ENCODE measurements at places on chromosomes 5 and 9. TPM values are rescaled to one million over a fixed set of nuclear protein-coding genes. Genes with fewer than 3 reads are reported as not detected.
A peak's percentile ranks its signal among the peaks of the same experiment; 100 is the strongest.

The HTR4 gene
- total RNA-seq: 0.43 TPM

The MZB1 gene
- 5.2 TPM for total RNA-seq

The ABCA1 gene
- total RNA-seq: 49.0 TPM

The AKNA gene
- total RNA-seq: 54.7 TPM

The PLEKHG4B gene
- total RNA-seq: 2.0 TPM

The FBP2 gene
- total RNA-seq: not detected

The DEPDC1B gene
- total RNA-seq: 0.20 TPM

The RPS23 gene
- total RNA-seq: 1,379 TPM

The SPACA9 gene
- 3.3 TPM for total RNA-seq

The LCN1 gene
- not detected for total RNA-seq

The NUTM2G gene
- not detected for total RNA-seq

The NEK6 gene
- 137 TPM for total RNA-seq

The RASEF gene
- 10.9 TPM for total RNA-seq

The DMAC1 gene
- total RNA-seq: 36.0 TPM

The C5orf58 gene
- not detected for total RNA-seq

The PCDHB6 gene
- 0.75 TPM for total RNA-seq

The UBTD2 gene
- total RNA-seq: 18.8 TPM

The EFCAB9 gene
- not detected for total RNA-seq

The OGN gene
- 10.6 TPM for total RNA-seq

The EPB41L4A gene
- total RNA-seq: 35.2 TPM

The HRCT1 gene
- 10.8 TPM for total RNA-seq

The CMBL gene
- 21.8 TPM for total RNA-seq

The ANKRD31 gene
- 0.14 TPM for total RNA-seq

The CDO1 gene
- 20.1 TPM for total RNA-seq

The GLIPR2 gene
- 64.9 TPM for total RNA-seq

- DNase-seq: no peak
Measured at GRCh38 chr9:94631599-94631998, 7.7 kb downstream of the FBP1 start.

- DNase-seq: no peak
Measured at GRCh38 chr9:126436545-126437267, 110.1 kb downstream of the MVB12B start.

GRCh38 chr5:38151878-38152277, 106.5 kb upstream of the EGFLAM start:
- no peak for DNase-seq

DNA sequence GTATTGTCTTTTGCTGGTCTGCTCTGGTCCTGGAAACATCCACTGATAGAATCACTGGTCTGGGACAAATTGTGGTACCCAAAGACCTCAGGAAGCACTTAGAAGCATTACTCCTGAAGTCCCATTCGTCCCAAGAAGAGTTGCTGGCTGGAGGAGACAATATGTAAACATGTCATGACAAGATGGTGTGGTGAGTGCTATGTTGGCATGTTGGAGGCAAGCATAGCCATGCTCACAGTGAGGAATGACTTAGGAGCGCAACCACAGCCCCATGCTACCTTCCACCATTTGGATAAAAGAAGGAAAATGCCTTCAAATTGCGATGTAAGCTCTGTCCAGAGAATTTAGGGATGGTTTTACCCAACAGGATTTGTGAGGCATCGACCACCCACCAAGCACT, 115.8 kb upstream of the STC2 start:
- no peak for DNase-seq

- DNase-seq: no peak
Measured at GRCh38 chr5:129382921-129383672, 77.0 kb upstream of the ADAMTS19 start.

- no peak for DNase-seq
Measured at GRCh38 chr9:93354451-93354850, 97.0 kb upstream of the FAM120A start.

DNA sequence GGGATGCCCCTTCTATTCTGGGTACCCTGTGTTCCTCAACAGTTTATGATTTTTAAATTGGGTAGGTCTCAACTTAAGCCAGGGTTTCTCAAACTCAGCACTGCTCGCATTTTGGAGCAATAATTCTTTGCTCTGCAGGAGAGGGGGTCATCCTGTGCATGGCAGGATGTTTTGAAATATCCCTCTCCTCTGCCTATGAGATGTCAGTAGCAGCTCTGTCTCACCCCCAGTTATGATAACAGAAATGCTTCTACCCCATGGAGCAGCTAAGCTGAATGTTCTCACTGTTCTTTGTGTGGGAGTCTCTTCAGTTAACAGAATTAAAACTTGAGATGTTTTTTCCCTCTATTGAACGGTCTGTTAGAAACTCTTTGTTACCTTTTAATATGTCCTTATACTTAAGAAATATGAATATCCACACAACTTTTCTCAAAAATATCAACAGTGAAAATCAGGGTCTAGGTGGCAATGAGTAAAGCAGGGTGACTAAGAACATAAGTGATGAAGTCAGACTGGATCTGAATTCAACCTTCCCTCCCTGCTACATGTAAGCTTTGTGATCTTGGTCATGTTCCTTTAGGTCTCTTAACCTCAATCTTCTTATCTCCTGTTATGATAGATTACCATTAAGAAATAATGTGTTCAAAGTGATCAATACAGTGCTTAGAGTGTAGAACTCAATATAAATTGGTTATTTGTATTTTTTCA, 89.0 kb downstream of the CAMK4 start:
- DNase-seq: no peak

GRCh38 chr5:146213210-146213826, 9.9 kb downstream of the RBM27 start:
- DNase-seq: no peak

DNA sequence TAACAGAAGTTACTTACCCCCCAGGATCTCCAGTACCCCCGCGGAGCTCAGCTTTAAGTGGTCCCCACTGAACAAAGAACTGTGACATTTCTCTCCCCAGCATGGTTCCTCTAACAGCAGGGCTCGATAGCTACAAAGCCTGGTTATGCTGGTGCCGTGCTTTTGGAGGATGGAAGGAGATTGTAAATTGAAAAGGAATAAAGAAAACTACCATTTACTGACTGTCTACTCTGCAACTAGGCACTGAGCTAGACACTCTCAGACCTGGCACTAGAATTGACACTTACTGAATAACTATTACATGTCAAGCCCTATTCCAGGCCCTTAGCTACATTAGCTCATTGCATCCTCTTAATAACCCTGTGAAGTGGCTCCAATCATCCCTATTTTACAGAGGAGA, 145.3 kb downstream of the TTLL11 start:
- DNase-seq: no peak

- DNase-seq: no peak
Measured at GRCh38 chr9:106632621-106633020, 230.3 kb upstream of the ZNF462 start.

DNA sequence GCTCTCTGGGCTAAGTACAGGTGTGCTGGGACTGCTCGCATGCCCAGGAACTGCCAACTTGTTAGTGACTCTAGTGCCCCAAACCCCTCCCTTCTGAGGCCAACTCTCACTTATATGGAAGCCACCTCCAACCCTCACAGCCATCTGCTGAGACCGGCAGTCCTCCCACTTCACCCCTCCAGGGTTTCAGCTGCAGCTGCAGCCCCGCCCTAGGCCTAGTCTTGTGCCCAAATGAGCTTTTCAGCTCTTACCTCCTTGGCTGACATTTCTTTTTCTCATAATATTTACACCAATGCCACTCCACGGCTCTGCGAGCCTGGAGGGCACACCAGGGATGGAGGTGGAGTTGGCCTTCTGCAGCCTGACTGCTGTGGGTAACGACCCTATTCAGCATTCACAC, 166.6 kb downstream of the ROR2 start:
- DNase-seq: no peak

GRCh38 chr9:19154135-19154612, 26.9 kb upstream of the PLIN2 start:
- DNase-seq: no peak

- DNase-seq: no peak
Measured at GRCh38 chr5:140262221-140262620, 40.7 kb downstream of the PFDN1 start.

DNA sequence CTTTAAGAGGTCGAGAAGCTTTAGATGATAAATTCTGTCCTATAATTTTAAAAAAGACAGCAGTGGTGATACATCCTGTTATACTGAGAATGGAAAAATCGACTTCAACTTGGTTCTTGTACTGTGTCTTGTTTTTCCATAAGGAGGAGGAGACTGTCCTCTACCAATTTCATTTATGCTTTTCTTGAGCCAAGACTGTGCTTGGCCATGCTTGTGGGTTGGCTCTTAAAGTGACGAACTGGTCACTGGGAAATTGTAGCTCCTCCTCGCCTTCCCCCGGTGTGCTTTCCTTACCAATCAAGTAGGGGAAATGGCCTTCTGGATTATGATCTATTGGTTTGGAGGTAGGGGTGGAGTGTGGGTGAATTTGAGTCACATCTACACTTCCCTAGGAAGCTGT, 67.1 kb upstream of the HSPB3 start:
- no peak for DNase-seq

DNA sequence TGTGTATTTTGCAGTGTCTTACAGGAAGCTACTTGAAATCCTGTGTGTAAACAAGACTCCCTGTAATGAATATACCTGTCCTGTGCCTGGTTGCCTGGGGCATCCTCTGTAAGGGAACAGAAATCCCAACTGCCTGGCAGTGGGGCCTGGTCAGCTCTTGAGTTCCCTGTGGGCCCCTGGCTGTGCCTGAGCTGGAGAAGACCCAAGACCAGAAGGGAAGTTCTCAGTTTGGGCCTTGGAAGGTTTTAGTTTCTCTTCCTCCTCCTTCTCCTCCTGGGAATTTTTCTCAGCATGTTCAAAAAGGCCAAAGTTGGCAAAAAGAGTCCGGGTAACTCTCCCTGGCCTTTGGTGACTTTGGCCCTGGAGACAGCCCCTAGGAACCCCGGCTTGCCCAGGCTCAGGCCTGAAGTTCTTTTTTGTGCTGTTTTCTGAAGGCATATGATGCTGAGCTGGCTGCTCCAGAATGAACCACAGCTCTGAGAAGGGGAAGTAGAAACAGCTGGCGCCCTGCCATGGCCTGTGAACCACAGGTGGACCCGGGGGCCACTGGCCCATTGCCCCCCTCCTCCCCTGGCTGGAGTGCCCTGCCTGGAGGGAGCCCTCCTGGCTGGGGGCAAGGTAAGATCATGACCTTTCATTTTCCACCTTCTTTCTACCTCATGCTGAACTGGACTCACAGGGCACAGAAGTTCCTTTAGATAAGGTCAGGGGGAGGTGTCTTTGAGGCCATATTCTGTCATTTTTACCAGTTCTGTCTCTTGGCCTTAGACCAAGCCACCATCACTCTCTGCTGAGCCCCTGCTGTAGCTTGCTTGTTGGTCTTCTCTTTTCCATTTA, 5.8 kb downstream of the TMEM268 start:
- DNase-seq: peak; percentile 87

DNA sequence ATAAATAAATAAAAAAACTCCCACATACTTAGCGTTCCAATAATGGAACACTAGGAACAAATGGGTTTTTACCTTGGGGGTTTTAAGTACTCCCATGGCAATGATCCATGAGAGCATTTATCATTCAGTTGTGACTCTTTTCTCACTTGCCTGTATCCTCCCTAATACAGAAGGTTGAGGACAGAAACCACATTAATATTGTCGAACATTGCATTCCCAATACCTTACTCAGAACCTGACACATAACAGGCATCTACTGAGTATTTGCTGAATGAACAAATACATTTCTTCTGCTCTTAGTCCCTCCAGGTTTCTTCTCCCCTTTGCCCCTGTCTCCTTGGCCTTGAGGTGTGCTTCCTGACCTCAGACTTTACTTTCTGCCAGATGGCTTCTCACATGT, 175.9 kb downstream of the CEMIP2 start:
- DNase-seq: no peak

DNA sequence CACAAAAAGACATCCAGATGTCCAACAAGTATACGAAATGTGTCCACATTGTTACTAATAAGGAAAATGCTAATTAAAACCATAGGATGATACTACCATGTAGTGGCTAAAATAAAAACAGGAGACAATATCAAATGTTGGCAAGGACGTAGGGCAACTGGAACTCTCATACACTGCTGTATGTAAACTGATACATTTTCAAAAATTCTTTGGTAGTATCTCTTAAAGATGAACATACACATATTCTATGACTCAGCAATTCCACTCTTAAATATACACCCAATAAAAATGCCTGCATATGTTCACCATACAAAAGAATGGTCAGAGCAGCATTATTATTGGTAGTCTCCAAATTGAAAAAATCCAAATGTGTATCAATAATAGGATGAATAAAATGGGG, 2.9 kb upstream of the CCDC180 start:
- no peak for DNase-seq

GRCh38 chr9:114177423-114178064, 22.2 kb downstream of the COL27A1 start:
- DNase-seq: no peak

DNA sequence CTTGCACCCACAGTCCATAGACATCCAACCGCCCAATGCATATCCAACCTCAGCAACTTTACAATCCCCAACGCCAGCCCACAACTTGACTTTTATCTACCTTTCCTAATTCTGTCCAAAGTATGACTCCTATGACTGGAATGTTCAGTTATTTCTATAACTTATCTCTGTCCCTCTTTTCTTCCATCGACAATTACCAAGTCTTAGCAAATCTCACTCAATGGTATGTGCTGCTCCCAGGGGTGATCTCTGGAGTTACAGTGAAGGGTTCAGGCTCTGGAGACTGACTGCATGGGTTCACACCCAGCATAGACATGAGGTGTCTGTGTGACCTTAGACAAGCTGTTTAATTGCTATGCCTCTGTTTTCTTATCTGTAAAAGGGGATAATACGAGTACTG, 106.9 kb downstream of the SPOCK1 start:
- DNase-seq: no peak

GRCh38 chr5:74502479-74502950, 138.0 kb downstream of the ENC1 start:
- no peak for DNase-seq

DNA sequence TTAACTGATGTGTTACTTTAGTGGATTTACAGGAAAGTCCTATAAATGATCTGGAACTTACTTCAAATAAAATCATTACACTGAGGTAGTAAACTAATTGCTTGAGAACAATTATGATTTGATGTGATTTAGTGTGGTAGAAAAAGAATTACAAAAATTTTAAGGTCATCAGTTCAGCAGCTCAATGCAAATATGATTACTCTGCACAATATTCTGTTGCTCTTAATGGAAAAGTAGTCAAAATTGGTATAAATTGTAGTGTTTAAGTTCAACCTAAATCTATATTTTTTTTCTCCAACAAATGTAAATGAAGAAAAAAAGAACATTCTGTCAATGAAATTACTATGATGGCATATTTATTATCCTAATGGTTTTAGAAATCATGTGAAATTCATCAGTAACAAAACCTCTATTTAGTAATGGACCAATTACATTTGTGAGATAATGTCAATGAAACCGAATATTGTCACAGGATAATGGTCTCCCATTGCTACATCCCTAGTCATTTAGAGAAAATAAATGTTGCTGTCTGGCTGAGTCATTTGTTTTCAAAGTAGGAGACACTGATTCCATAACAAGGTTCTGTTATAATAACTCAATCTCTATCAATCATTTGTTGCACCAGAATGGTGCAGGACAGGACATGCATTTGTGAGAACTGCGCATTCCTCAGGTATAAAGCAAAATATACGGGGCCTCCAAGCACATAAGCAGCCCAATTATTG, 177.1 kb downstream of the NFIB start:
- DNase-seq: no peak

- no peak for DNase-seq
Measured at GRCh38 chr5:151298063-151298855, 5.3 kb downstream of the SLC36A3 start.

GRCh38 chr5:157993201-157993600, 134.3 kb upstream of the CLINT1 start:
- DNase-seq: no peak

GRCh38 chr9:81132318-81132717, 557.0 kb downstream of the TLE1 start:
- no peak for DNase-seq

- DNase-seq: no peak
Measured at GRCh38 chr5:137320056-137321045, 178.8 kb downstream of the SPOCK1 start.

Measured in upper lobe of right lung (tissue), 1 donor.